ENCODE measurements at places on chromosomes 16 and 17.

DNA sequence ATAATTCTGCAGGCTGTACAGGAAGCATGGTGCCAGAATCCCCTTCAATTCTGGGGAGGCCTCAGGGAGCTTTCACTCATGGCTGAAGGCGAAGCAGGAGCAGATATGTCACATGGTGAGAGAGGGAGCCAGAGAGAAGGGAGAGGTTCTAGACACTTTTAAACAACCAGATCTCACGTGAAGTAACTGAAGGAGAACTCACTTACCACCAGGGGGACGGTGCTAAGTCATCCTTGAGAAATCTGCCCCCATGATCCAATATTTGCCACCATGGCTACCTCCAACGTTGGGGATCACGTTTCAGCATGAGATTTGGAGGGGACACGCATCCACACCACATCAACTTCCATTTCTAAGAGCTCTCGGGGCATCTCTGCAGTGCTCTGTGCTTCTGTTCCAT lies 37.4 kb upstream of the GNA13 start:
- DNase-seq, result no peak

GRCh38 chr17:32940706-32941390 lies 12.9 kb downstream of the TMEM98 start:
- no peak for DNase-seq

- no peak for DNase-seq
Observed at GRCh38 chr17:78268951-78269905, 37.8 kb downstream of the TMEM235 start.

- DNase-seq, result no peak
Observed at GRCh38 chr16:48860341-48860740, 250.4 kb upstream of the N4BP1 start.

GRCh38 chr17:74831444-74832146 lies 28.1 kb downstream of the GRIN2C start:
- no peak for DNase-seq

- no peak for DNase-seq
Observed at GRCh38 chr17:40694584-40694983, 9.0 kb downstream of the KRT24 start.

DNA sequence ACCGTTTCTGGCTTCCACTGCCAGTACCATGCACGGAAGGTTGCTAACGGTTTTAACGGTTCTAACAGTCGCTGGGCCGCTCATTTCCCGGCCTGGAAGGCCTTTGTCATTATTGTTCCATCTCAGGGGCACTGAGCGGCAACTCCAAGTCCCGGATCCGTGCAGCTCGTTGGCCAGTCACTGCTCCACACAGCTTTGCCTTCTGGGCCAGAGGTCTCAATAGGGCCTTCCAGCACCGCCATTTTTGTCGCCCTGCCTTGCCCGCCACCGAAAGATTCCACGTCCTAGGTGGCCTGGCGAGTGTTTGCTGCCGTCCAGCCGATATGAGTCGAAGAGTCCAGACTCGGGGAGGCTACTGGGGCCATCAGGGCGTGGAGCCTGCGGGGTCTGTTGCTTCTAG lies 30.3 kb upstream of the ATF7IP2 start:
- DNase-seq, result no peak

DNA sequence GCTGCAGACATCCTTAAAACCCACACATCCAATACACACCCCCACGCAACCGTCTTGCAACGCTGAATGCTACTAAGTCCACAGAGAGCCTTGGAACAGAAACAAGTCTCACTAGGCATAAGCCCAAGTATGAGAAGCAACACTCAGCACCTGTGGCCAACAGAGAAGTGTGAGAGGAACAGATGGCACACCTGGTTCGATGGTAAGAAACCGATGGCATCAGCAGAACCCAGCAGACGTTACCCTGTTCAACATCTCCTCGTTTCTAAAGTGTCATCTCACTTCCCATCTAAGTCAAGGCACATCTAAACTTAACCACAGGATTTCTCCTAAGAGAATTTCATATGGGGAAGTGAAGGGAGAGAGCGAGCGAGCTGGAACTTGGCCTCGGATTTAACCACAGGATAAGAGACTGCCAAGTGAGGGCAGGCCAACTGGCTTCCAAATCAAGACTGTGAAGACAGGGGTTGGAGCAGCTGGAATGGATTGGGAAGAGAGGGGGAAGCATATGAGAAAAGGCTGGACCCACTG lies 41.0 kb downstream of the NXPH3 start:
- no peak for DNase-seq

DNA sequence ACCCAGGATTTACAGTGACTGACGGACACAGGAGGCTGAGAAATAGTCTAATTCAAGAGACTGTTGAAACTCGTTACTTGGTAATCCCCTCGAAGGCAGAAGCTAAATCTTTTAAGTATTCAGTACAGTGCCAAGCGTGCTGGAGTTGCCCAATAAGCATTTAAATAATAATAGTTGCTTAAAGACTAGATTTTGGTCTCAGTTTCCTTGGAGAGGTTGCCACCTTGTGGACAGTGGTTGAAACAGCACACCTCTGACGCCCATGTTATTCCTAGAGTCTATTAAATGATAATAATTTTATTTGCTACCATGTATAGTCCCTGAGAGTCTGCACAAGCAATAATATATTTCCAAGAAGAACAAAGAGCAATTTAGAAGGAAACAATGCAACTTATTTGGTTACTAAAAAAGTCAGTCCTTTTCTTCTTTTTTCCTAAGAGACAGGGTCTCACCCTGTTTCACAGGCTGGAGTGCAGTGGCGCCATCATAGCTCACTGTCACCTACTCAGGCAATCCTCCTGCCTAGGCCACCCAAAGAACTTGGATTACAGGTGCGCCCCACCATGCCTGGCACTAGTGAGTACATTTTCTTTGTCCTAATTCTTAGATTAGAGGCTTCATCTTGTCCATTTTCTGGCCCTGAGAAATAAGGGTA lies 138.0 kb upstream of the NUDT7 start:
- peak; percentile 59 for DNase-seq

GRCh38 chr16:876041-876335 lies 75.5 kb upstream of the GNG13 start:
- no peak for DNase-seq

- DNase-seq, result no peak
Observed at GRCh38 chr17:76407509-76407908, 23.1 kb downstream of the SPHK1 start.

DNA sequence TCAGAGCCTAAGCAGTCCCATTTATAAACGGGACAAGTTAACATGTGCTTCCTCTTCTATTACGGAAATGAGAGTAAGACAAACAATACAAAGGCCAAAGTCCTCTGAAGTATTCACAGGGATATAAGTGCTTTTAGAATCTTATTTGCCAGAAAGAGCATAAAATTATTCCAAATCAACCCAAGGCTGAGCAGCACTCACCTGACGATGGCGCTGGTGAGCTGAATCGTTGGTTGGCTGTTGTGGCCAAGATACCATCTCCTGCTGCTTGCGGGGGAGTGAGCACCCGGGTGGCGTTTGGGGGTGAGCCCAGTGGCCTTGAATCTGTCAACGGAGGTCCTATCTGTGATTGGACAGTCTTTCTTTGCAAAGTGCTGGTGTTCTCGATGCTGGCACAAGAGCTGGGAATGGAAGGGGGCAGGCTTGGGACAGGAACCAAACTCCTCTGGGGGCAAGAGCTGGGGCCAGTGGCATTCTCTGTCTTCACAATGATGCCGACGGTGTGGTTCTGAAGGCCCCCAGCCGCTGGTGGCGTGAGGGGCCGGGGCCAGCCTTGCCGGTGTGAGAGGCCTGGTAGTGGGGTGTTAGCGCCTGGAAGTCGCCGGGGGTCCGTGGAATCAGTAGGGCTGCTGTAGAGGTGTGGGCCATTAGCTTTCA lies 9.5 kb upstream of the DHRS13 start:
- peak; percentile 27 for DNase-seq

GRCh38 chr17:62780269-62780668 lies 27.8 kb downstream of the MARCHF10 start:
- DNase-seq, result no peak

DNA sequence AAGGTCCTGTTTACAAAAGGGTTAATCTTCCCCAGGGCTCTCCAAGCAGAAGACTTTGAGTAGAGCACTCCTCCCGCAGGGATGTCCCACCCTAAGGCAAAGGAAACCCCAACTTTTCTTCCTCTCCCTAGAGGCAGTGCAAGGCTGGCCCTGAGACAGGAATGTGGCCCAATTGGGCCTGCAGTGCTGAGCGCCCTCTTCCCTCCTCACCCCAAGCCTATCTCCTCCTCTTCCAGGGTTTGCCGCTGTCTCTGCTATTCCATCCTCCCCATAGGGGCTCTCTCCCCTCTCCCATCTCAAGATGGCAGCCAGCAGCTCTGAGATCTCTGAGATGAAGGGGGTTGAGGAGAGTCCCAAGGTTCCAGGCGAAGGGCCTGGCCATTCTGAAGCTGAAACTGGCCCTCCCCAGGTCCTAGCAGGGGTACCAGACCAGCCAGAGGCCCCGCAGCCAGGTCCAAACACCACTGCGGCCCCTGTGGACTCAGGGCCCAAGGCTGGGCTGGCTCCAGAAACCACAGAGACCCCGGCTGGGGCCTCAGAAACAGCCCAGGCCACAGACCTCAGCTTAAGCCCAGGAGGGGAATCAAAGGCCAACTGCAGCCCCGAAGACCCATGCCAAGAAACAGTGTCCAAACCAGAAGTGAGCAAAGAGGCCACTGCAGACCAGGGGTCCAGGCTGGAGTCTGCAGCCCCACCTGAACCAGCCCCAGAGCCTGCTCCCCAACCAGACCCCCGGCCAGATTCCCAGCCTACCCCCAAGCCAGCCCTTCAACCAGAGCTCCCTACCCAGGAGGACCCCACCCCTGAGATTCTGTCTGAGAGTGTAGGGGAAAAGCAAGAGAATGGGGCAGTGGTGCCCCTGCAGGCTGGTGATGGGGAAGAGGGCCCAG lies 1.0 kb downstream of the PRRT2 start:
- DNase-seq, result no peak

DNA sequence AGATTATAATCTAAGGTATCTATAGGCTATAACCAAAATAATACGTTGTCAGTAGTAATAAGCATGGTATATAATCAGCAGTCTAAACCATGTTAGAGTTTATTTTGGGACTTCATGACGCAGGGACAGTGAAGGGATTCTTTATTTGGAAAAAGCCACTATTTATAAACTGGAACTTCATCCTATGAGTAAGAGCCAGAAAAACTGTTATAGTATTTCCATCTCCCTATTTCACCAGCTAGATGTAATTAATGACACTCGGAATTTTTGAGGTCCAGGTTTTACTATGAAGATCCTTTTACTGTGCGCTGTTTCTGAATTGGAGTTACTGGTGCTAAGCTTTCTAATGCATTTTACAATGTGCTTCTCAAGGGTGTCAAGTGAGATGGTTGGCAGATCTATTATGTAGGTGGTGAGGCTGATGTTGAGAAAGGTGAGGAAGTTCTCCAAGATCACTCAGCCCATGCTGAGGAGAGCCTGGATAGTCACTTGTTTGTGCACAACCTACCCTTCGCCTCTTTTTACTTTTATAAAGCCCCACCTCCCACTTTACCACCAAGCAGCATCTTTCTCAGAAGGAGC lies 149.3 kb downstream of the MSI2 start:
- no peak for DNase-seq

- peak; percentile 63 for DNase-seq
Observed at GRCh38 chr17:38428112-38428642, at the start of gene ARHGAP23. Gene ARHGAP23 (plus strand): TSS chr17:38428464. CDS start chr17:38428486, 22 bp downstream.

GRCh38 chr17:14672830-14673229 lies 371.9 kb downstream of the HS3ST3B1 start:
- no peak for DNase-seq

DNA sequence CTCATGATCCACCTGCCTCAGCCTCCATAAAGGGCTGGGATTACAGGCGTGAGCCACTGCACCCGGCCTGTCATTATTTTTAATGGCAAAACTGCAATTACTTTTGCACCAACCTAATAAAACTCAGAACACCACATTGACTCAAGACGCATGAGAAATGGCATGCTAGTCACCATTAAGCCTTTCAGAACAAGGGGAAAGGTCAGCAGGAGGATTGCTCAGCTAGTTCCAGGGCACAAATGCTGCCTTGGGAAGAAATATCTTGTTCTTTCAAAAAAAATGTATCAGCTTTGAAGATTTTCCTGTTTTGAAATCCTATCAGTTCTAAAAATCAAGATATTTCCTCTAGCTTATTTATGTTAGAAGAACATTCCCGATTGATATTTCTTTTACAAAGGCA lies 32.4 kb upstream of the CDYL2 start:
- no peak for DNase-seq

GRCh38 chr16:12674071-12674470 lies 129.6 kb downstream of the CPPED1 start:
- no peak for DNase-seq

- no peak for DNase-seq
Observed at GRCh38 chr16:49593424-49594040, 219.9 kb downstream of the C16orf78 start.

GRCh38 chr16:27819881-27820610 lies 243.5 kb downstream of the GSG1L start:
- no peak for DNase-seq

GRCh38 chr17:14068542-14069250 lies 608 bp upstream of the COX10 start:
- no peak for DNase-seq

GRCh38 chr16:28258567-28258966 lies 33.8 kb upstream of the SBK1 start:
- peak; percentile 40 for DNase-seq

DNA sequence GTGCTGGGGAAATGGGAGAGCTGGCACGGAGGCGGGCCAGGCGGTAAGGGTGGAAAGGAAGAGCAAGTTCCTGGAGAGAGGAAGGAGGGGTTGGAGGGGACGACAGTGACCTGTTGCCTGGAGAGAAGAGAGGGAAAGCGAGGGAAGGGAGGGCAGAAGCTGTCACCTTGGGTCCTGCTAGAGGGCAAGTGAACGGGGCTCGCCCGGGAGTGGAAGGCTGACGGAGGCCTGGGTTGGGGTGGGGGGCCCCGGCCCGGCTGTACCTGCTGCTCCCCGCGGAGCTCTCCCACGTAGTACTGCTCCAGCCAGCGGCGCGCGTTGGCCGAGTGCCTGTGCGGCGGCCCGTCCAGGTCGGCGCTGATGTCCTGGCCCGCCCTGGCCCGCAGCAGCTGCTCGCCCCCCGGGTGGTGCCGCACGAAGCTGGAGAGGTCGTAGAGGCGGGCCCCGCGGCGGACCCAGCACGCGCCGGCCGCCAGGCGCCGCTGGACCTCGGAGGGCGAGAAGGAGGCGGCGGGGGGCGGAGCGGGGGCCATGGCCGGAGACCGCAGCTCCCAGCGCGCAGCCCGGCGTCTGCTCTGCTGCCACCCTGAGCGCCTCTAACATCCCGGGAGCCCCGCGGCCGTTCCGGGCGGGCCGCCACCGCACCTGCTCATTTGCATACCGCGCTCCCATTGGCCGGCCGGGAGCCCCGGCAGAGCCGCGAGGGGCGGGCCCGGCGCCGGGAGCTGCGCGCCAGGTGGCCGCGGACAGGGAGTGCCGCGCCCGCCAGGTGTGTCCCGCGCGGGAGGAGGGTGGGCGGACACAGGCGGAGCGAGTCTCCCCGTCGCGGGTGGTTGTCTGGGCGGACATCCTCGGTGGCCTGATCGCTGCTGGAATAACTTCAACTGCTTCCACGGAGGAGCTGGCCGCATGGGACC lies at the start of gene FA2H:
TSS of gene FA2H (minus strand) at position 598 of the 917 bp plus-strand sequence. CDS start at position 533, 65 bp downstream.
- DNase-seq, result peak; percentile 87

DNA sequence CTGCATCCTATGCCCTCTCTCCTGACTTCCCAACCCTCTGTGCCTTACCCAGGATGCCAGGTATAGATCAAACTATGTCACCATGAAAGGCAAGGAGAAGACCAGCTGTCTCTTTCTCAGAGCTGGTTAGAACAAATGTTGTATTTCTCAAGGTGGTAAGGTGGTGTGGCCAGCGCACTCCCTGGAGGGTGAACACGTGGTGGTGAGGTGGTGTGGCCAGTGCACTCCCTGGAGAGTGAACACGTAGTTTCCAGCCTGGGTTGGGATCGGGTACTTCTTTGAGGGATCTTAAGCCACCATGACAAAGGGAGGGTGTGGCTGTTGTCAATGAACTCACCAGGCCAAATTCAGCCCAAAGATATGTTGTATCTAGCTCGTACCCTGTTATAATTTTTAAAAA lies 26.8 kb downstream of the KATNIP start:
- DNase-seq, result no peak
